Progenitor cell of endocrine pancreas (in vitro differentiated cells): ENCODE measurements at places on chromosomes 16 and 17.

DNA sequence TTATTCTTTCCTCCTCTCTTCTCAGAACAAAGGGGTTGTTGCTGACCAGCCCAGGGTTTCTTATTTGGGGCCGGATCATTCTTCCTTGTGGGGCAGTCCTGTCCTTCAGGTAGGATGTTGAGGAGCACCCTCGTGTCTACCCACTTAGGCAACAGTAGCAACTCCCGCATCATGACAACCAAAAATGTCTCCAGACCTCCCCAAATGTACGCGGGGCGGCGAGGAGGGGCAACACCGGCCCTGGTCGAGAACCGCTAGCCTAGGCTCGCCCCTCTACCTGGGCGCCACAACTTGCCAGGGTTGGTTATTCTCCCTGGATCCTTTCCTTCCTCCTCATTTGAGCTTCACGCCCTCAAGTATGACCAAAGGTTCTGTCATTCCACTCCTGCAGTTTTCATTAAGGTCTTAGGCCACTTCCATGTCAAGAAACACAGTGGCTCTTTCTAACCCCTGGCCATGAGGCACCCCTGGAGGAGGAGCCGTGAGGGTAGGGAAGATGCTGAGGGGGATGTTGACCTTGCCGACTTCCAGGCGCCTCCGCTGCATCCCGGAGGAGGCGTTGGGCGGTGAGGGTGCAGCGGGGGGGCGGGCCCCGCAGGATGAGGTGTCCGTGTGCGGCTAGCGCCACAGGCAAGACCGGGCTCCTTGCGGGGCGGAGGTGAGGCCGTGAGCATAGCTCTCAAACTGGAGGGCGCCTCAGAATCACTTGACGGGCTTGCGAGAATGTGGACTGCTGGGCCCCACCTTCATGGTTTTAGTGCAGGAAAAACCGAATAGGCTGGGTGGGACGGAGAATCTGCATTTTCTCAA lies 712 bp upstream of the SPECC1 start:
- DNase-seq: no peak

GRCh38 chr17:49227436-49228261 lies 2.9 kb downstream of the PHOSPHO1 start:
- DNase-seq: peak; percentile 49

- no peak for DNase-seq
These were observed 26.1 kb upstream of the C16orf78 start for GRCh38 chr16:49347476-49347875.

DNA sequence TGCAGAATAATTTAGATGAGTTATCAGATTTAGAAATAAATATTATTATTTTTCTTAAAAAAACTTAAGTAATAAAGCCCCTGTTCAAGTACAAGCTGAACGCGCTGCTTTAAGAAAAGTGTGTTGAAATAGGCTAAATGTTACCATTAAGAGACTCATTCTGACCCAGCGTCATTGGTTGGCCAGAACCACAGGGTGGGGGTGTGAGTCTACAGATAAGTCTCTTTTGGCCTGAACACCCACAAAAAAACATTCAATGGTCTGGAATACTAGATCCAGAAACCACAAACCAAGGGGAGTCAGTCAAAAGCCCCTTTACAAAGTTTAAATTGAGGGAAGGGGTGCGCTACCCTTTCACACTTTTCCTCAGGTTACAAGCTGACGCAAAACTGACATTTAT lies 776.1 kb downstream of the KCNJ2 start:
- DNase-seq: no peak

GRCh38 chr16:75415169-75415905 lies 18.0 kb downstream of the CFDP1 start:
- DNase-seq: no peak

- DNase-seq: no peak
These were observed 686 bp downstream of the SRCAP start for GRCh38 chr16:30699615-30700099.

- no peak for DNase-seq
These were observed 25.1 kb downstream of the STAT5B start for GRCh38 chr17:42251115-42251514.

- peak; percentile 67 for DNase-seq
These were observed 7.5 kb downstream of the BTBD17 start for GRCh38 chr17:74354123-74354522.

- peak; percentile 50 for DNase-seq
These were observed 678 bp upstream of the GH1 start for GRCh38 chr17:63919311-63919723.

- peak; percentile 23 for DNase-seq
These were observed 28.1 kb upstream of the NOL11 start for GRCh38 chr17:67689534-67690177.

DNA sequence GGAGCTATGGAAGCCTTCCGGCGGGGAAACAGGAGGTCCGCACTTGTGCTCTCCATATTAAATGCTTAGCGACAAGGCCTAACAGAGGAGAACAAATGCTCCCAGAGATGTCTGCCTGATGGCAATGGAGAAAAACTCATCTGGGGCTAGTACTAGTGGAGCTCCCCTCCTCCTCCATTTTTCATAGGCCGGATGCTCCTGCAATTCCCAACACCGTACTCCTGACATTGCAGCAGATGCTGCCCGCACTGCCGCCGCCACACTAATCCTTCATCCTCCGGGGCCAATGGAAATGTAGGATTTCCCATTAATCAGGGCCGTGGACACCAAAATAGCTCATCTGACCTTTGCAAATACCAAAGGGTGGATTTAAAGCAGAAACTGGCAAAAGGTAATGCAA lies 27.5 kb downstream of the TOM1L2 start:
- DNase-seq: no peak

DNA sequence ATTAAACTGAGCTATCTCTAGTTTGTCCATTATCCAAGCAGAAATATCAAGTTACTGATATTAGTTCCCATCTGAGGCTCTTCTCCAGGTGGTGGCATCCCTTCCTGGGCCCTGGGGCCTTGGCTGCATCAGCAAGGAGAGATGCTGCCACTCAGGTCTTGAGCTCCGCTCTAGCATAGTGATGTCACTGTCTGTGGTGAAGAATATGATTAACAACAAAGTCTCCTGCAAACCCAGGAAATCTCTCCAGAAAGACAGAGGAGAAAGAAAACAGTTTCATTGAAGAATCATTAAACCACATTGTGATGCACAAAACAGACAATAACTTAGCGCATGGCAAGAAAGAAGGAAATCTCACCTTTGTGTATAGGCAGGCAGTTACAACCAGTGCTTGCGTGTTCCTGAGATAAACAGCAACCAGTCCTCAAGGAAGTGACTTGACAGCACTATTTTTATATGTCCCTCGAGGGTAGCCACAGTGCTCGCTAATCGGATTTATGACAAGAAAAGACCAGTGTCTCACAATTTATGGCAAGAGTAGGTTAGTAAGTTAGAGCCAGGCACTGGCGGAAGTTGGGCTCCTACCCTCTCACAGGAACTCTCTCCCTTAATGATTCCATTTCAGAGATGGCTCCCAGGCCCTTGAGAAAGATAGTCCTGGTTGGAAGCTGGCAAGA lies 151.1 kb downstream of the AHSP start:
- DNase-seq: no peak
